T-cell (primary cell): ENCODE measurements at places on chromosomes 12 and 14. TPM values are rescaled to one million over a fixed set of nuclear protein-coding genes. Genes with fewer than 3 reads are reported as not detected.

The TAS2R7 gene
- total RNA-seq: not detected

The RTRAF gene
- 110 TPM for total RNA-seq

The GLS2 gene
- 10.1 TPM for total RNA-seq

The SLC5A8 gene
- not detected for total RNA-seq

The CLEC1B gene
- total RNA-seq: not detected

The GLIPR1L1 gene
- not detected for total RNA-seq

The BCL7A gene
- total RNA-seq: 7.2 TPM

The RNF212B gene
- total RNA-seq: not detected

The AQP2 gene
- total RNA-seq: not detected

The CISTR gene
- total RNA-seq: not detected

The HIP1R gene
- total RNA-seq: 115 TPM

The GPR137C gene
- total RNA-seq: 0.15 TPM

The IGF1 gene
- total RNA-seq: not detected

The UNC79 gene
- total RNA-seq: not detected

The ITGB7 gene
- total RNA-seq: 590 TPM

The CARMIL3 gene
- 0.91 TPM for total RNA-seq

The TAS2R20 gene
- 2.6 TPM for total RNA-seq

The CDCA3 gene
- 2.7 TPM for total RNA-seq

The RDH5 gene
- total RNA-seq: 13.0 TPM

The RFLNA gene
- not detected for total RNA-seq

The CCDC177 gene
- total RNA-seq: not detected

The CEP83 gene
- total RNA-seq: 14.6 TPM

The SYCP3 gene
- 0.45 TPM for total RNA-seq

The OR10G2 gene
- not detected for total RNA-seq

The AHNAK2 gene
- not detected for total RNA-seq

The ACSS3 gene
- not detected for total RNA-seq

The COX8C gene
- not detected for total RNA-seq

The GPR68 gene
- total RNA-seq: 15.0 TPM

The DACT1 gene
- total RNA-seq: 35.9 TPM

The DPY19L2 gene
- 3.8 TPM for total RNA-seq

The KRT75 gene
- not detected for total RNA-seq

The MYH7 gene
- total RNA-seq: not detected

The RERG gene
- 0.60 TPM for total RNA-seq

The ANAPC5 gene
- total RNA-seq: 134 TPM
